ENCODE measurements at places on chromosomes 5 and 9.

GRCh38 chr5:57705769-57706168 lies 223.2 kb upstream of the ACTBL2 start:
- ATAC-seq: no peak

DNA sequence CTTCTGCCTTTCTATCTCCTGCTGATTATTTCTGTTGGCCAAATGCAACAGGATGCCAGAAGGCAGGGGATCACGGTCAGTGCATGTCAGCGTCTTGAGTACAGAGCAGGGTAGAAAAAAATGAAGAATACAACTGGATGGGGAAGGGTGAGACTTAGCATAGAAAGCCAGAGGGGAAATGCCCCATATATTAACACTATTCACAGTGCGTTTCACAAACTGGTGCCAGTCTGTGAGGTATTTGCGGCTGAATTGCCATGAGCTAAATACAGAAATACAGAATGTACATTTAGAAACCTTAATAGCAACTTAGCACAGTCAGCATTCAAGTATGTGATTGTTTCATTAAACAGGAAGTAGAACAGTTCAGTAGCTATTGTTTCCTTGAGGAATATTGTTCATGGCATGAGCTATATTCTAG lies 31.0 kb upstream of the SLC1A3 start:
- ATAC-seq: no peak

DNA sequence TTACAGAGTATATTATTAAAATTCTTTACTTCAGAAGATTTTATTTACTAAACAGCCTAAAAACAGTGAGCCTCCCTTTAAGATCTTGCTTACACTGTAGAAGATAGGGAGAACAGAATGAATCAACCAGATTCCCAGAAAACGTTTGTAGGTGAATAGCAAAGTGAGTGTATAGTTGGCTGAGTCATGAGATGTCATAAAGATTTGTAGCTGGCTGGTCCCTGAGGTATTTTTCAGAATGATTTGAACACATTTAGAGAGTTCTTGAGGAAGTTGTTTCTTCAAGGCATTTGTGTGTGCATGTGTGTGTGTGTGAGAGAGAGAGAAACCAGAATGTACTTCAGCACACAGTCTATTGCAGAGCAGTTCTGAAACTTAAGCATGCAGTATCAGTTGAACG lies 159.4 kb upstream of the PRR16 start:
- ATAC-seq: no peak

DNA sequence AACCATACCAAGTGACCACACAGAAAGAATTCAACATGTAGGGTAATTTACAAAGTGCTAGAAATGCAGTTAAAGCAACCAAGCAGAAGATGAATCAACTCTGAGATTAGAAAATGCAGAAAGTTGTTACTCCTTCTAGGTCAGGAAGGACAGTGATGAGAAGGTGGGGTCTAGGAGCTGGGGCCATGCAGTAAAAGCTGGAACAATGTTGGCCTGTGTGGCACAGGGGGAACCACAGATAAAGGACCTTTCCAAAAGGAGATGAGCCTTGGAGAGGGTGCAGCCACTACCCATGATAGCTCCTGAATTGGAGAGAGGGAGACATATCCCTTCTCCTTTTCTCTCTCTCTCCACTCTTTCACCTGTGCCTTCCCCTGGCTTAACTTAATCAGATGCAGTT lies 2.4 kb upstream of the SCGB3A2 start:
- ATAC-seq: no peak

DNA sequence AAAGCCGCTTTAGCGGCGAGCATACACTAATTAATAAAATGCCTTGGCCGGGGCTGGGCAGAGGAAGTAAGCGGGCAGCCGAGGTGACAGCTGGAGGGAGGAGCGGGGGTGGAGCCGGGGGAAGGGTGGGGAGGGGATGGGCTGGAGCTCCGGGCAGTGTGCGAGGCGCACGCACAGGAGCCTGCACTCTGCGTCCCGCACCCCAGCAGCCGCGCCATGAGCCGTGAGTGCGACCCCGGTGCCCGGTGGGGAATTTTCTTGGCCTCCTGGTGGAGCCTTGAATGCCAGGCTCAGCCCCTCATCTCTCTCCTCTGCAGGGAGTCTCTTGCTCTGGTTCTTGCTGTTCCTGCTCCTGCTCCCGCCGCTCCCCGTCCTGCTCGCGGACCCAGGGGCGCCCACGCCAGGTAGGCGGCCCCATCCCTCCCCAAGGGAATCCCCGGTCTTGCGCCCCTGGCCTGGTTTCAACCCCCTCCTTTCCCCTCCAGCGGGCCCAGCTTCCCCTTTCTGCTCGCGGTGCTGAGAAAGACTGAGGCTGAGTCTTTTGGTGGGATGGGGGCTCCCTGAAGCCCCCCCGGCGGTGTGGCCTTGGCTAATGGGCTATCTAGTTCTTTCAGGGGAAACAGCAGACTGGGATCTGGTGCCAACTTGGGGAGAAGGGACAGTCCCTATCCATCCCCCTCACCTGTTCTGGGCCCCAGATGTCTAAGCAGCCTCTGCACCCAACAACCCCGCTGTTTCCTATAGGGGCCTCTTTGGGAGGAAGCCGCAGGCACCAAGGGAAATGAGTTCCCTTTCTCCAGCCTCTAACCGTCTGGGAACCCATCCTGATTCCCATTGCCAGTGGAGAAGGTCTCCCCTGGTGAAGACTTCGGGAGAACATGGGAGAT lies at the start of gene PTGS1:
Gene PTGS1, plus strand, starts transcription at position 156 of the 887 bp plus-strand sequence. Its CDS starts 61 bp downstream, at position 217.
- ATAC-seq: peak; percentile 83
